ENCODE measurements at places on chromosomes 12 and 14.

GRCh38 chr14:51446771-51447170 lies 204.9 kb upstream of the FRMD6 start:
- DNase-seq: no peak

- DNase-seq: no peak
These were observed 411.9 kb downstream of the TMEM121 start for GRCh38 chr14:105938055-105938863.

GRCh38 chr12:119151445-119152026 lies 27.2 kb upstream of the HSPB8 start:
- no peak for DNase-seq

DNA sequence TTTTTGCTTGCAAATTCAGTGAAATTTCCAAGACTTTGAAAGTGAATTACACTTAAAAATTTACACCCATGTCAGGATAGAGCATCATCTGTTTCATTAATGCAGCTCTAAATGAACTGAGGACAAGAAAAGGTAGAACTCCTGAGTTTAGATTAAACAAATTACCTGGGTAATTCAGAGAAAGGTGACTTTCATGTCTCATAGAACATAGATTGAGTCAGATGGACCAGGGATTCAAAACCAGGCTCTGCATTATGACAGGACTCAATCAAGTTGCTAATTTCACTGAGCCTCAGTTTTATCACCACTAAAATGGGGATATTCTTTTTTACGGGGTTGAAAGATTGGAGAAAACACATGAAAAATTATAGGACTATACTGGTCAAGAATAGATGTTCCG lies 4.5 kb downstream of the ARHGDIB start:
- DNase-seq: no peak

GRCh38 chr12:8958066-8958465 lies 8.6 kb upstream of the M6PR start:
- no peak for DNase-seq
